Esophagus (tissue), 2 donors: ENCODE measurements at places on chromosomes 4 and X. TPM values are rescaled to one million over a fixed set of nuclear protein-coding genes. Genes with fewer than 3 reads are reported as not detected.

Gene SLC10A4
- polyA plus RNA-seq, result 0.07 TPM

Gene THOC2
- polyA plus RNA-seq, result 28.2 TPM

Gene AMBN
- not detected for polyA plus RNA-seq

Gene SHOX
- polyA plus RNA-seq, result not detected

Gene GEMIN8
- 14.4 TPM for polyA plus RNA-seq

Gene NHS
- polyA plus RNA-seq, result 1.7 TPM

Gene XAGE1A
- polyA plus RNA-seq, result not detected

Gene FAM9B
- polyA plus RNA-seq, result not detected
